ENCODE measurements at places on chromosomes 7 and 10. TPM values are rescaled to one million over a fixed set of nuclear protein-coding genes. Genes with fewer than 3 reads are reported as not detected.

DNA sequence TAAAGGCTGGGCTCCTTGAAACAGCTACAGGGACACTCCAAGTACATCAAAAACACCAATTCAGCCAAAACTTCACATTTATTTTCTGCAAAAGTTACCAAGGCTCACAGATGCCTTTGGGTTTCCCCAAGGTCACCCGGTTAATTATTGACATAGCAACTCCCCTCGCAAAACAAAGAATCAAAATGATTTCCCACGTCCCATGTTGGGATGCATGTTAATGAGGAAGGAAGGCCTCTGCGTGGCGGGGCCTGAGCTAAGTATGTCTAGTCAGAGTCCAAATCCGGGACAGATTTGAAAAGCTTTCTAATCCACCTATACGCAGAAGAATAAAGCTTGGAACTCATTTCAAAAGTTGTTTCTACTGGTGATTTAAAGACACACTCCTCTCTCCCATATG is 535 bp upstream of the TMEM72 start:
- DNase-seq, result no peak

DNA sequence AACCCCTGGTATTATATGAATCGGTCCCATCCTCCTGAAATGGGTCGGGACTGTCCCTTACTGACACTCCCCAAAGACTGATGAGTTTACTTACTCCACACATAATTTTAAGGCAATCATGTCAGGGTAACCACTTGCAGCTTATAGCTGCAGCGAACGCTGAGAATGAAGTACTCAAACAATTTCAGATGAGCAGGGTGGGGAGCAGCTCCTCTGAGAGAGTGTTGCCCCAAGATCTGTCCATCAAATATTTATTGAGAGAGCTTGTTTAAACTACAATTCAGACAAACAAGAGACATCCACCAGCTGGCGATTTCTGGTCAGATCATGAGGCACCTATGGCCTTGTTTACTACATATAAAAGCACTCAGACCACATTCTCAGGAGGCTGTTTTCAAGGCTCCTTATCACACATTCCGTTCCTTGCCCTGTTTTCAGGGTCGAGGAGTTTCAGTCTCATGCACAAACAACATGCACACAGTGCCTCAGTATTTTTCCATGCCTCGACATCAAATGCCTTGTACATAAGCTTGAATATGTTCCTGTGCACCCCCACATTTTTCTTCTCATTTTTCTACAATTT is 80.1 kb downstream of the THSD7A start:
- DNase-seq, result no peak

Gene CLRN3
- not detected for total RNA-seq

DNA sequence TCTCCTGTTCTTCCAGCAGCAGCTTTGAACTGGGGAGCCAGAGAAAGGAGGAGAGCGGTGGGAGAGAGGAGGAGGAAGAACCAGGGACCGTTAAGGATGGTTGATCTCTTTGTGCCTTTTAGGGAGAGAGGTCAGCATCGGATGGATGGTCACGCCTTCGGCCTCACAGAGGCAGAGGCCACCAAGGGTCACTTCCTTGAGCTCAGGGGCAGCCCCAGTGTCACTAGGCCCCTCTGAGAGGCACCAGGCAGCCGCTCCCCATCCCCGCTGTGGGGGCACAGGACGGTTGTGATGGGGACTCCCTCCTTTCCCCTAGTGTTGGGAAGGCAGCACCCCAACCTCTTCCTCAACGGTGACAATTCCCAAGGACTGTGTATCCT is 121.4 kb downstream of the DNAJB6 start:
- DNase-seq, result no peak

Gene NYAP1
- total RNA-seq, result not detected

DNA sequence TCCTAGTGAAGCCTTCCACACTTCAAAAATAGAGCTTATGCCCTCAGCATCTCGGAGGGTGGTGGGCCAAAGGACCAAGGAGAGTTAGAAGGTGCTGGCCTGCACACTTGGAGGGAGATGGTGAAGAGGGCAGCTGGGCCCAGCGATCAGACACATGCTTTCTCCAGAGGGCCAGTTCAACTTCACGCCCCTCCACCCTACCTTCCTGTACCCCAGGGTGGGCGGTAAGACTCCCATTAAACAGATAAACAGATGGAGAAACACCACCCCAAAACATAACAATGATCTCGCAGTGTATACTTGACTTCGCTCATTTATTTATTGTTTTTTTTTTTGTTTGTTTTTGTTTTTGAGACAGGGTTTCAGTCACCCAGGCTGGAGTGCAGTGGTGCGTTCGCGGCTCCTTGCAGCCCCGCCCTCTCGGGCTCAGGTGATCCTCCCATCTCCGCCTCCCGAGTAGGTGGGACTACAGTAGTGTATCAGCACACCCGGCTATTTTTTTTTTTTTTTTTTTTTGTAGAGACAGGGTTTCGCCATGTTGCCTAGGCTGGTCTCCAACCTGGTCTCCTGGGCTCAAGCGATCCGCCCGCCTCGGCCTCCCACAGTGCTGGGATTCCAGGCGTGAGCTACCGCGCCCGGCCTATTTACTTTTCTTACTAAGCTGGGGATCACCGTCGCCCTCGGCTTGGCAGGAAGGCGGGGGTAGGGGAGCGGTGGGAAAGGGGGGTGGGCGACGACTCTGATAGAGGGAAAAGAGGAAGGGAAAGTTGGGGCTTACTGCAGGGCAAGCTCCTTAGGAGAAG is 1.8 kb downstream of the C10orf95 start:
- DNase-seq, result peak; percentile 70

- no peak for DNase-seq
Measured at GRCh38 chr7:131769241-131769640, 212.8 kb upstream of the PODXL start.

DNA sequence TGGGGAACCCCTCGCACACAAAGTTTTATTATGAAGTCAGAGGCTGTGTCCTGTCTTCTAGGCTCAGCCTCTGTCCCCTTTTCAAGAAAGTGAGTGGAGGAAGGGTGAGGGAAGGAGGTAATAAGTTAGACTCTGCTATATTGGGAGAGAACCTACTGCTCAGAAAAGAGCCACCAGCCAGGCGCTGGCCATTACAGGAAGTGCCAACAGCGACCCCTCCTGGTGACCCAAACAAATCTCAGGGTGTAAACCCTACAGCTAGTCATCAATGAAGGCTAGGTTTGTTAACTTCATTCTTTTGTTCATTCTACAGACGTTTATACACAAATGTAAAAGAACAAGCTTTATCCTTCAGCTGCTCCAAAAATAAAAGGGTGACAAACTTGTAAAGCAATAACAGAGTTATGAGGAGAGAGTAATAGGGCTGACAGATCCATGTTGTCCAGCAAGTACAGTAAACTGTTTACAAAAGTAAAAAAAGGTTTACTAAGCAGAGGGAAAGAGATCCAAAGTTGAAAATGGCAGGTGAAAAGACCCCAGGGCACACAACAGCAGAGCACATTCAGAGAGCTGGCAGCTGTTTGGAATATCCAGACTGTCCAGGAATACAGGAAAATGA is 82.7 kb downstream of the FAM204A start:
- DNase-seq, result peak; percentile 51

Gene PIP
- total RNA-seq, result not detected

DNA sequence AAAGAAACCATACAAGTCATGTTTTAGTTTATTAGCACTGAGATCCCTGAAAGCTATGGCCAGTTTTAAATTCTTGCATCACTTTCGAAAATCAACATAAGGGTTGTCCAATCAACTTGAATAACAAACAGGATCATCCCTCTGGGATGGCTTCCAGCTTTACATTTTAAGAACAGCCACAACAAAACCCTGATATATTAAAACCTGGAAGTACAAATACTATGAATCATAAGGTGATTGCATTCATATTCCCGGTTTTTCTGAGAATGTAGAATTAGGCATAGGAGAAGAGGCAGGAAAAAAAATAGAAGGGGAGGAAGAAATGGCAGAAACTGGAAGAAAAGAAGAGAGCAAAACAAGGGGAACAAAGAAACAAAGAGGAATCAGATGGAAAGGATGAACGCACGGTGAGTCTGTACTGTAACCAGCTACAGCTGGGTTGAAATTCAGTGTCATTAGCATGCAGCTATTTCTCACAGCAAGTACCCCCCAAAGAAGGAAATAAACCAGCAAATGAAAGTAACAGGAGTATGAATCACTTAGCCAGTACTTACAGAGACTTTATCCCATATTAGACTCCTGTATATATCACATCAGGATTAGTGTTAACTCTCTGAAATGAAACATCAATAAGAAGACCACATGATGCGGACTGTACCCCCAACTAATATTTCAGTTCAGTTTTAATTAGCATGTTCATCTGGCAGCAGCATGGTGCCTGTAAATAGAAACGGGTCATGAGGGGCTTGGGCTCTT is 301.3 kb downstream of the RNLS start:
- DNase-seq, result peak; percentile 53

- DNase-seq, result no peak
Measured at GRCh38 chr10:3263082-3263481, 90.5 kb upstream of the PITRM1 start.

Data from Daoy (cell line).